ENCODE measurements at places on chromosomes 1 and 21.
A peak's percentile ranks its signal among the peaks of the same experiment; 100 is the strongest.

- DNase-seq = no peak
Measured at GRCh38 chr1:232922485-232922884, 27.9 kb upstream of the NTPCR start.

- no peak for DNase-seq
Measured at GRCh38 chr1:85553416-85554335, 26.9 kb upstream of the CCN1 start.

- DNase-seq = peak; percentile 62
Measured at GRCh38 chr1:31739346-31739745, 24.8 kb downstream of the ADGRB2 start.

DNA sequence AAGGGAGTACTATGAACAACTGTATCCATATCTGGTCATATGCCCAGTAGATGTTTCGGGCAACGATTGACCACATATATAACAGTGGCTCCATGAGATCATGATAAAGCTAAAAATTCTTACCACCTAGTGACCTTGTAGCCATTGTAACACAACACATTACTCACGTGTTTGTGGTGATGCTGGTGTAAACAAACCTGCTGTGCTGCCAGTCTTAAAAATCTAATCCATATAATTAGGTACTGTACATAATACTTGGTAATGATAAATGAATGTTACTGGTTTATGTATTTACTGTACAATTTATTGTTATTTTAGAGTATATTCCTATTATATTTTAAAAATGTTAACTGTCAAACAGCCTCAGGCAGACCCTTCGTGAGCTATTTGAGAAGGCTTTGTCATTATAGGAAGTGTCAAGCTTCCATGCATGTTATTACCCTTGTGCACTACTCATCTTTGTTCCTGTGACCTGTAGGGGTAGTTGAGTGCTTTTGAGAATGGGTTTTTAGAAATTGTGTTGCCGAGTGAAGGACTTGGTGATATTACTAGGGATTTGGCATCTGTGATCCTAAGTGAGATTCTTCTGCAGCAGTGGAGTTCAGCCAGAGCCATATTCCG is 23.6 kb downstream of the DIP2A start:
- DNase-seq = no peak

DNA sequence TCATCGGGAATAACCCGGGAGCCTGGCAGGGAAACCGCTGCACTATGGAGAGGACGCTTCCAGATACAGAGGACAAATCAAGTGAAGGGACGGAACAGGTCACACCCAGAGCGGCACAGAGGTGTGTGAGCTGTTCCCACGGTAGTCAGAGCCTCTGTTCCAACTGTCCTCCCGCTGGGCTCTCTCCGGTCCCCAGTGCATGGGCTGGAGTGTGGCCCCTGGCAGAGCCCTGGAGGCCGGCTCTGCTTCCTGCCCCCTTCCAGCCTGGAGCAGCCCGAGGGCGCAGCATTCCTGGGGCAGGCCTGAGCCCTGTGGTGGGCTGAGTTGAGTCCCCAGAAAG is 11.9 kb upstream of the ZBTB21 start:
- peak; percentile 37 for DNase-seq

DNA sequence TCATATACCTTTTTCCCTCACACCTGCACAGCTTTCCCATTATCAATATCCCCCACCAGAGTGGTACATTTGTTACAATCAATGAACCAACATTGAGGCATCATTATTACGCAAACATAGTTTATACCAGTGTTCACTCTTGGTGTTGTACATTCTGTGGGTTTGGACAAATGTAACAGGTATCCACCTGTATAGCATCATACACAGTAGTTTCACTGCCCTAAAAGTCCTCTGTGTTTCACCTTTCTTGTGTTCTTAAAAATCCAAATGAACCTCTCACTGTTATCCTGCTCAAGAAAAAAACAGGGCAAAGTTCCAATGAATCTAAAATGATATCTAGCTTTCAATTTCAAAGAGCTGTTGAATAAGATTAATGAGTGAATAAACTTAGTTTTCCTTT is 45.9 kb upstream of the NR5A2 start:
- no peak for DNase-seq

GRCh38 chr1:15882665-15883064 is 35.2 kb downstream of the SPEN start:
- no peak for DNase-seq

DNA sequence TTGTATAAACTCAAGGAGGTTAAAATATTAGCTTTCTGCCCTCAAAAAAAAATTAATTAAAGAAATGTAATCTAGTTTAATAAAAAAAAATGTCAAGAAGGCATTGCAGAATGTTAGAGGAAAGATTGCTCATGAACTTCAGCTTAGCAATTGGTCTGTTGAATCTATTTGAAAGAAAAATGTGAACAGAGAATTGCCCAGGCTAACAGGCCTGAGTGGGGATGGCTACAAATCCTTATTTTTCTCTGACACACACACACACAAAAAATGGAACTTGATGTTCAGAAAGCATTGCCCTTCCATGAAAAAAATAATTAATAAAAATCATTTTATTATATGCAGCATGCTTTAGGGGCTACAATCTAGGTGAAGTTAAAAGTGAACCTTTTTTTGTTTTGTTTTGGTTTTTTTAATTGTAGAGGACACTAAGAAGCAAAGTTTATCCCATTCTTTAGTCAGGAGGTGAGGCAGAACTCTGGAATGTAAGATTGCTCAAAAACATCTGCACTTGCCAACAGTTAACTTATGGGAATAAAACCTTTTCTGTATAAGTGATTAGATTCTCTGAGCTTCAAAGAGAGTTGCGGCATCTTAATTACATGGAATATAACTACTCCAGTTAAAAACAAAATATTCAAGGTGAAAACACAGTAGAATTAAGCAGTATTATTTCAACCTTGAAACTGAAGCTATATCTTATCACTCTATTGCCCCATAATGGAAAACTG is 658.5 kb upstream of the ADGRL2 start:
- no peak for DNase-seq

GRCh38 chr1:94079989-94080388 is 41.0 kb downstream of the ABCA4 start:
- no peak for DNase-seq

DNA sequence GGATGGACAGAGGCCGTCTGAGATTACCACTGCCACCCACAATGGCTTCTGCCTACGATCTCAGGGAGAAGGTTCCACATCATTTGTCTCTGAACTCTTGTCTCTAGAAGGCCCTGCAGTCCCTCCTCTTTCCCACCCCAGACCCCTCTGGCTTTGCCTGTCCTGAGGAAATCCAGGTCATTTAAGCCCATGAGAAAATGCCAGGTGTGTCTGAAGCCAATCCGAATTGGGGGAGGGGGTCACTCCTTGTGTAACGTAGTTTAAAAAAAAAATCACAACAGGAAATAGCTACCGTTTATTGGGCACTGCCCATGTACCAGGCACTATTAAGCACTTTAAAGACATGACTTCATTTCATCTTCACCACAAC is 7.5 kb upstream of the MYOM3 start:
- DNase-seq = no peak

DNA sequence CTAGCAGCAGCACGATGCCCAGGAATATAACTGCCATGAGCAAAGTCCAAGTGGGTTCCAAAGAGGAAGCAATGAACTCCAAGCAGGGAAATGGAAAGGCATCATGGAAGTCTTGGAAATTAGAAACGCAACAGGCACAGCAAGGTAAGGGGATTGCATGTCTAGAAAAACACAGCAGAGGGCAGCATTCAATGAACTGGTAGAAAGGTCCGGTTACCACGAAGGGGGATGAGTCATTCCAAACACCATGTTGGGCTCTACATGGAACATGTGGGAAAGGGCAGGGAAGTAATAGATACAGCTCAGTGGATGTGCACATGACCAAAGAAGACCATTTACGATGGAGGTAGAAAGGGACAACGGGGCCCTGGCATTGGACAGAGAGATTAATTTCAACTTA is 36.4 kb downstream of the RXRG start:
- DNase-seq = peak; percentile 85

DNA sequence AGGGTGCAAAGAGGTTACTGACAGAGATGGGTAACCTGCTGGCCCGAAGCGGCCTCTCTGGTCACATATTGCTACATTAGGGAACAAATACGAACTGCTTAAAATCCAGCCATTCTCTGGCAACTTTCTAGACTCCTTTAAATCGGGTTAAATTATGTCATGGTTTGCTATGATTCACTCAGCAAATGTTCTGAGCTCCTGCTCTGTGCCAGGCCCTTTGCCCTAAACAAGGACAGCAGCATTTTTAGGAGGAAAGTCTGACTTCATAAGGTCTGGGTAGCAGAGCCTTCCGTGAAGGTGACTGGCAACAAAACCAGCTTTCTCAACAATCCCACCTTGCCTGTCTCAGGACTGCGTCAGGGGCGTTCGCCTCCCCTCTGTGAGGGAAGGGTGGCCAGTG is 15.4 kb downstream of the ZP4 start:
- no peak for DNase-seq

GRCh38 chr1:222127526-222128152 is 385.8 kb upstream of the DUSP10 start:
- no peak for DNase-seq
